ENCODE measurements at places on chromosomes 1 and 21.

GRCh38 chr1:168671782-168672181, 57.2 kb downstream of the DPT start:
- DNase-seq = no peak

DNA sequence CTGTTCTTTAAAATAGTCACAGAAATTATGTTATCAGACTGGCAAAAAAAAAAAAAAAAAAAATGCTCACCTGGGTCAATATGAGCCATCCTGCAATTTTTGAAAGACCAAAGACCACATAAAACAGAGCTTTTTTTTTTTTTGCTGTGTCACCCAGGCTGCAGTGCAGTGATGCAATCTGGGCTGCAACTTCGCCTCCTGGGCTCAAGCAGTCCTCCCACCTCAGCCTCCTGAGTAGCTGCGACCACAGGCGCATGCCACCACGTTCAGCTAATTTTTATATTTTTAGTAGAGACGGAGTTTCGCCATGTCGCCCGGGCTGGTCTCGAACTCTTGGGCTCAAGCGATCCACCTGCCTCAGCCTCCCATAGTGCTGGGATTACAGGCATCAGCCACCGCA, 62.8 kb downstream of the RGS13 start:
- no peak for DNase-seq

- no peak for DNase-seq
These were observed 11.8 kb upstream of the ATP13A2 start for GRCh38 chr1:17023573-17023972.

DNA sequence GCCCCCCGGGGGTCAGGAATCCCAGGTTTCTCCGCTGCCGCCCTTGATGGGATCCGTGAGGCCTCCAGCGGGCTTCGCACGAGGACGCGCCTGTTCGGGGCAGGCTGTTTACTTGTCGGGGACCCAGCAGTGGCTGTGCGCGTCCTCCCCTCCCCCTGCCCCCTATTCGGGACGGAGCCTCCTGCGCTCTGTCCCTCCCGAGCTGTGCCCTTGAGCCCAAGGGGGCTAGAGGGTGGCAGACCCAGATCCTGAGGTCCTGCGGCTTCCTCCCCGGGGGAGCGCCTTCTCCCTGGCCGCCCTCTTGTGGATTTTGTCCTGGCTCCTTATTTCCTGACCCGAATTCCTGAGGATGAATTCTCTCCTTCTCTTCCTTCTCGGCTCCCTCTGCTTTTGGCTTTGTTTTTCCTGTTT, 38.4 kb downstream of the PIK3CD start:
- DNase-seq = no peak

- DNase-seq = peak; percentile 97
These were observed 11.2 kb upstream of the CAPN2 start for GRCh38 chr1:223700942-223701637.

DNA sequence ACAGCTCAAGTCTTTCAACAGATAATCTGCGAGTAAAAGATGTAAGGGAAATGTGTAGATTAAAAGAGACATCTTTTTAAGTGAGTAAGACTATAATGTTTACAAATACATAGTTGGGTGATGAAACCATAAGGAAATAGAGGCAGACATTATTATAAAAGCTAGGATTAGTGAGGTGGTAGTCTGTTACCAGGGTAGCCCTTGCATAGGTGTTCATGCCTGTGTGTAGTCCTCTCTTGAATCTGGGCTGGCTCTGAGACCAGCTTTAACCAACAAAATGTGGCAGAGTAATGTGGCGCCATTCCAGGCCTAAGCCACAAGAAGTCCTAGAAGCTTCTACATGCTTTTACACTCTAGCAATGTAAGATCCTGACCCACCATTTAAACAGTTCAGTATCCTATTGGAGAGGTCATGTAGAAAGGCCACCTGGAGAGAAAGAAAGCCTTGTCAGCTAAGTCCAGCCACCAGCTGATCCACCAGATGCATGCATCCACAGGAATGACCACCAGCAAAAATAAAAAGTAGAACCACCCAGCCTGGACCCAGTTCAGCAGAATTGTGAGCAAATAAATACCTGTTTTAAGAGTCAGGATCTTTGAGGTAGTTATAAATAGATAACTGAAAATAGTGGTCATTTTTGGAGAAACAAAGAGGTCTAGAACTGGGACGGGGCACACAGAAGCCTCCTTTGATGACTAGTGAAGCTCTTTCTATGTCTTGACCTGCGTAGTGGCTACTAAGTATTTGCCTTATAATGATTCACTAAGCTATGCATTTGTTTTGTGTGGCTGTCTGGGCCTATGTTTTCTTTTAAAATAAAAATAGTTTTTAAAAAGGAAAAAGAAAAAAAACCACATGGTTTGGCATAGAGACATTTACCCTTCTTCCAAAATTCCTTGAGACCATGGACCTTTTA, 8.1 kb downstream of the NIBAN1 start:
- DNase-seq = no peak

DNA sequence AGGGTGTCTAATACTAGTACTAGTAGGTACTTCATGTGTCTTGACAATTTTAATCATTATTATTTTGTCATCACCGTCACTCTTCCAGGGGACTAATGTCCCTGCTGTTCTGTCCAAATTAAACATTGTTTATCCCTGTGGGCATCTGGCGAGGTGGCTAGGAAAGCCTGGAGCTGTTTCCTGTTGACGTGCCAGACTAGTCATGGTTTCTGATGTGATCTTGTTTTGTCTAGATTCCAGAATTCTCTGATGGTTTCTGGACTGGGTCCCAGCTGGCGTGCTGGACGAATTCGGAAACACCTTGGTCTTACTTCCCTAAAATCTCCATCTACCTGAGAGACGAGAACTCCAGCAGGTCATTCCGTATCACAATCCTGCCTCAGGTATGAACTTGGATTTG, 66.1 kb upstream of the FAM3B start:
- DNase-seq = no peak

GRCh38 chr1:169160845-169161495, 54.5 kb downstream of the ATP1B1 start:
- DNase-seq = no peak

- no peak for DNase-seq
These were observed 158.3 kb downstream of the FGGY start for GRCh38 chr1:59455206-59455605.

DNA sequence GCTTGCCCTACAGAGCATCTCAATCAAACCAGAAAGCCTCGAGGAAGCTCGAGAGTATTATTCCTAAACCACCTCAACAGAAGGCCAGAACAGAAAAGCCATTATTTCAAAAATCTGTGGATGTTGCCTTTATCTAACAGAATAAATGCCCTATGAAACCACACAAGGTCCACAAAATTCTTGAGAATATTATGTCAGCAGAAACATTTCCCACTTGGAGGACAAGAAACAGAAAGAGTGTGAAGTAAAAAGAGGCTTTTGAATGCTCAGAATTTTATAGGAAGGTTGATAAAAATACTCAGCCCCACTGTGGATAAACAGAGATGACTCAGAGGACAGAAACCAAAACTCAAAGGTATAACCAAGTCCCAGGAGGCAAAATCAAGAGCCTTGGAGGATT, 146.4 kb upstream of the LRRC7 start:
- no peak for DNase-seq

DNA sequence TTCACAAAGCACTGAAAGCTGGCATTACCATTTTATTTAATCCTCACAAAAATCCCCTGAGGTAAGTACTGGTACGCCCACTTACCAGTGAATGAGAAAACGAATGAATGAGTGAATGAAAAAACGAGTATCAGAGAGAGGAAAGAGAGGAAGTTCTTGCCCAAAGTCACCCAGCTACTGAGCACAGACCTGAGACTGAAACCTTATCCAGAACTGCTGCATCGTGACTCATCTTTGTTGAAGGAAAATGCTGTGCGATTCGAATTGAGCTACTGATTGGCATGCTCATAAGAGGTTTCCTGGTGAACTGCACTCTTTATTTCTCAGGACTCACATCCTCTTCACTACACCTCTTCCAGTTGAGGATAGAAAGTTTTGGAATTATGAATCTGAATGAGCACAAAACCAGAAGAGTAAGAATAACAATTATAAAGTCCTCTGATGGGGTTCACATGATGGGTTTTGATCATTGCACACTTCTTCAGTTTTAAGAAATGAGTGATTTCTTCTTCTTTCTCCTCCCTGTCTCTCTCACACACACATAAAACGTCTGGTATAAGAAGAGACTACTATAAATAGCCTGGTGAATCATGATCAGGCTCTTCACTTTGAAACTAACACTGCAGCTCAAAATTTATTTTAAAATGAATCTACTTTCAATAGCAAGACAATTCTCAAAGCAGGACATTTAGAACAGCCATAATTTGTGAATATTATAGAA, 32.1 kb downstream of the IL12RB2 start:
- DNase-seq = no peak

GRCh38 chr1:21058035-21058793, 118.5 kb downstream of the EIF4G3 start:
- DNase-seq = no peak

DNA sequence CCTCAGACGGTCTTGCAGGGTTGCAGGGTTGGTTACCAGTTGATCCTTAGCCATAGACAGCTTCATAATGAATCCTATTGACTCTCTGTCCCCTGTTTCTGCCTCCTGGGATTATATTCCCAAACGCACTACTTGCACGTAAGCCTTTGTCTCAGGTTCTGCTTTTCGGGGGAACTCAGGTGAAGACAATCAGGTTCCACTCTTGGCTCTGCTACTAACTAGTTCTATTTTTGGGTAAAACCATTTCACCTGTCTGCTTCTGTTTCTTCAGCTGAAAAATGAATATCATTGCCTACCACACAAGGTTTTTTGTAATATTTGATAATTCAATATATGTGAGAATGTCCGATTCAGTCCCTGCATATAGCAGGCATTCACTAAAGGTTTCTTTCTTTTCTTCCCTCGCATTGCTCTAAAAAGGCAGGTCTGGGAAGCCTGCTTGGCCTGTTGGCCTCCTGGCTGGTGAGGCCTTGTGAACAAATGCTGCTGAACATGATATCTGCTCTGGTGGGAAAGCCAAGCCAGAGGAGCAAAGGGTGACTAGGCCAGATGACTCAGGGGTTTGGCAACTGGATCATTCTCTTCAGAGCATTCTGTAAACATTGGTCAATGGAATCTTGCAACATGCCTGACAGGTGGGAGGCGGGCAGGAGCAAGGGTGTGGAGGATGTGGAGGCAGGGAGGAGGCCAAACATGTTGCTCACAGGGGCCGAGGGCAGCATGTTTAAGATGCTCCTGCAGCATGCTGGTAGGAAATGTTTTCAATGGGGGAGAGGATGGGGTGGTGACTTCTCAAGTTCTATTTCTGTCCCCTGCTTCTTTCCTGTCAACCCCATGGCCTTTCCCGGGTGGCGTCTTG, 23.8 kb downstream of the IER5 start:
- peak; percentile 89 for DNase-seq

DNA sequence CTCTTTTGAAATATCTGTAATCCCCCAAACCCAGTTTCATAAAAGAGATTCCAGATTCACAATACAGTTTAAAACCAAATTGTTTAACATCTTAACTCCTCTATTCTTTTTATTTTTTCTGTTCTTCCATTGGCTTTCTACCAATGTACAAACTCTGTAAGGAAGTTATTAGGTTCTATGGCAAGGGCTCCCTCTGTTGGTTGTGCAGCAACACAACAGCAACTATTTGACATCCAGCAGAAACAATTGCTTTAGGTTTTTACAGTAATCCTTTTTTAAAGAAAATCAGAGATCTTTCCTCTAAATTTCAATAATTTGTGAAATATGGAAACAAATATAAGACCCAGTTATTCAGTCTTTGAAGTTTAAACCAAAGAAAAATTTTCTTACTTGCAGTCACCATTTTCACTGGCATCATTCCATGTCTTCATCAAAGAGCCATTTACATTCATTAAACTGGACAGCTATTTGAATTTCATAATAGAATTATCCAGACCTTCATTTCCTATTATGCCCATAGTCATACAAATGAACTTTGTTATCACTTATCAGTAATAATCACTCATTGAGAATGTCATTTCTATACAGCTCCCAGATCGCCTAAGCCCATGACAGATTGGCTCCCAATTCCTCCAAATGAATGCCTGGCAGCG, 46.5 kb upstream of the RNF11 start:
- DNase-seq = peak; percentile 37

- DNase-seq = no peak
These were observed 87.8 kb downstream of the MRPL37 start for GRCh38 chr1:54287801-54288211.

Data from AG04449 (cell line).